ENCODE measurements at places on chromosomes 4 and X. TPM values are rescaled to one million over a fixed set of nuclear protein-coding genes. Genes with fewer than 3 reads are reported as not detected.

The SSX3 gene
- not detected for total RNA-seq

The RASGEF1B gene
- 53.4 TPM for total RNA-seq

The NDST3 gene
- 1.7 TPM for total RNA-seq

The POU3F4 gene
- 0.03 TPM for total RNA-seq

The NLGN4X gene
- 4.5 TPM for total RNA-seq

The DKK2 gene
- total RNA-seq, result 23.4 TPM

The GAB3 gene
- 0.50 TPM for total RNA-seq

The LPAR4 gene
- total RNA-seq, result 0.47 TPM

The CCDC158 gene
- not detected for total RNA-seq

The ARAP2 gene
- 22.7 TPM for total RNA-seq

The NSUN7 gene
- total RNA-seq, result 8.0 TPM

The CLIC2 gene
- total RNA-seq, result 2.2 TPM
